Caco-2 (cell line): ENCODE measurements at places on chromosomes 1 and 21. TPM values are rescaled to one million over a fixed set of nuclear protein-coding genes. Genes with fewer than 3 reads are reported as not detected.

RBP7 gene
- 10.3 and 11.7 TPM in 2 replicates for total RNA-seq

GRCh38 chr1:3459051-3459908, 4.8 kb downstream of the ARHGEF16 start:
- no peaks in the 10 kb centered on the region for H3K27me3 ChIP-seq
- DNase-seq: peak; percentile 56
- H3K27ac ChIP-seq: peak overlapping the region; percentile 97
- H3K4me1 ChIP-seq: peaks cover 65% of the 10 kb centered on the region
- H3K36me3 ChIP-seq: no peaks in the 10 kb centered on the region; the same call in none of the 2 replicates

DNA sequence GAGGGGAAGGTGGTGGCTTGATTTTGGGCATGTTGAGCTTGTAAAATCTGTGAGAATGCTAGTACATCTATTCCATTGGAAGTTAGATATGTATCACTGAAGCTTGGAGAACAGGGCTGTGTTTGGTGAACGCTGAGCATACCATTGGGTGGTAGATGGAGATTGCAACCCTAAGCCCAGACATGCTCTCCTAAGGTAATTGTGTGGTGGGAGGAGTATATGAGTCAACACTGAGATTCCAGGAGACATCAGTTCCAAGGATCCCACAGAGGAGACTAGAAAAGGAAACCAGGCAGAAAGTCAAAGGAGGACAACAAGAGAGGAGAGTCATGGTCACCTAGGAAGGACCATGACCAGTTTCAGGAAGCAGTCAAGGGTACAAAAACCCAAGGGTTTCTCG, 60.4 kb downstream of the KIF21B start:
- no peaks in the 10 kb centered on the region for H3K36me3 ChIP-seq
- H3K27ac ChIP-seq: no peak overlapping the region
- H3K4me3 ChIP-seq: no peak overlapping the region
- no peak for DNase-seq
- H3K4me1 ChIP-seq: no peaks in the 10 kb centered on the region

DNA sequence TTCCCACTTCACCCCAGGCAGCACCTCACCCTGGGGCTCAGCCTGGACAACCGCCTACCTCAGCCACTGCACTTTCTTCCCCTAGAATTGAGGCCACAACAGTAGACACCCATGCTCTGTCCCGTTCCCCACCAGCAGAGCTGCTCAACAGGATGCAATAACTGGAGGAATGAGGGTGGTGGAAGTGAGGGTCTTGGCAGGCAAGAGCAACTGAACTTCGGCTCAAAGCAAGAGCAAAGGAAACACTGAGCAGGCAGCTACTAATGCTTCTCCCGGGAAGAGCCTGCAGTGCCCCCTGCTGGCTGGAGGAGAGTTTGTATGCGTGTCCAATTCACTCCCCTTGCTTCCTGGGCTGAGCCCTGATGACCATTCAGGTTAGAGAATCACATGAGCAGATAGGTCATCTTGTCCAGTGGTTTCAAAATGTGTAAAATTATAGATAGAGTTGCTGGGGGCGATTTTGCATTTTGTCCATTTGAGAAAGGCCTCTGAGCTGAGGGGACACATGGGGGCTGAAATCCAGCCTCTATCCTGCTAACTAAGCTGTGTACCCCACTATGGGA, 13.9 kb downstream of the NT5C1A start:
- no peaks in the 10 kb centered on the region for H3K27me3 ChIP-seq
- no peaks in the 10 kb centered on the region for H3K4me1 ChIP-seq

GRCh38 chr1:235917267-235917811, 50.6 kb upstream of the LYST start:
- peaks cover 17% of the 10 kb centered on the region for H3K4me1 ChIP-seq
- no peaks in the 10 kb centered on the region for H3K27me3 ChIP-seq
- H3K27ac ChIP-seq: no peak overlapping the region
- no peaks in the 10 kb centered on the region for H3K36me3 ChIP-seq
- DNase-seq: no peak

DNA sequence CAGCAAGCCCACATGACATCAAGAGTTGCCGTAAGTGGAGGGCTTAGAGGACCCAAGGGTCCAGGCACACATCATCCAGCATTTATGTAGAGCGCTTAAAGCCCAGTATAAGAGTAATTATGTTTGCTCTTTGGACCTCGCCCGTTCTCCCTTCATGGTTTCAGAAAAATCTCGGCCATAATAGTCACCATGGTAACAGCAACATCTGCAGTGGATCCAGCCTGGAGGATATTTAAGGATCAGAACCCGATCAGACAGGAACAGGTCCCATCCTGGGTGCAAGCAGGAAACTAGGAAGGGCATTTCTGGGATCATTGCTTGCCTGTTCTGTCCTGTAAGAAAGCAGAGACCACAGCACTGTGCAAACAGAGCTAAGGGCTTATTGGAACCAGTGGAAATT, 89.9 kb upstream of the KAZN start:
- no peaks in the 10 kb centered on the region for H3K4me1 ChIP-seq
- H3K4me3 ChIP-seq: no peak overlapping the region
- no peaks in the 10 kb centered on the region for H3K27me3 ChIP-seq
- H3K27ac ChIP-seq: no peak overlapping the region
- DNase-seq: no peak

DNA sequence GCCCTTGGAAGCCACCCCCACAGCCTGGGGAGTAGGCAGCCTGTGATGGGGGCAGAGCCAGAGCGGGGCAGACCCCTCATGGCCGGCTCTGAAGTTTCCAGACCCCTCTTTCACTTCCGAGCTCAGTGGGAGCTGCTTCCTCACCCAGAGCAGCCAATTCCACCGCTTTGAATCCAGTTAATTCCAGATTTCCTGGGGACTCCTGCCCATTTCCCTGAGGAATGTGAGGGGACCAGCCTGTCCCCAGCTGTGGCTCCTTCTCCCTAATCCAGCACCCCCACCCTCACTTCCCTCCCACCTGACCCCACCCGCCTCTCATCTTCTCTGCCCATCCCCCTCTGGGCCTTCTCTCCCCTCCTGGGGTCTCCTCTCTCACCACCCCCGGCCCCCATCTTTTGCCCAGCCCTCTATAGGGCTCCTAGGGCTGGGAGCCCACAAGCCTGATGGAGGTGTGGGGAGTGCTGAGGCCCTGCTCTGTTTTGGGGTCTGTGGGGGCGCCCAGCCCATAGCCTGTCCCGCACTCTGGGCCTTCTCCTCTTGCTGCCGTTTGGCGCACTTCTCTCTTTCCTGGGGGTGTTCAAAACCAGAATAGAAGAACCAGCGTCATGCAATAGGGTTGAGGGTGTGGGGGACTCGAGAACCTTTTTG, 26.2 kb upstream of the TNFRSF1B start:
- no peaks in the 10 kb centered on the region for H3K27me3 ChIP-seq
- no peak for DNase-seq
- no peak overlapping the region for H3K27ac ChIP-seq
- H3K4me3 ChIP-seq: no peak overlapping the region

LRRIQ3 gene
- total RNA-seq: 0.16 and 0.23 TPM in 2 replicates

- DNase-seq: no peak
- H3K27me3 ChIP-seq: no peaks in the 10 kb centered on the region
- no peaks in the 10 kb centered on the region for H3K36me3 ChIP-seq
Observed at GRCh38 chr1:63319046-63320021, 3.0 kb upstream of the FOXD3 start.

AMY2A gene
- total RNA-seq: not detected in 2 replicates

POLR3C gene
- total RNA-seq: 48.0 and 48.8 TPM in 2 replicates

- H3K4me3 ChIP-seq: no peak overlapping the region
- H3K27ac ChIP-seq: no peak overlapping the region
- H3K4me1 ChIP-seq: no peaks in the 10 kb centered on the region
Observed at GRCh38 chr1:70025846-70026245, 179.5 kb downstream of the LRRC40 start.

DNA sequence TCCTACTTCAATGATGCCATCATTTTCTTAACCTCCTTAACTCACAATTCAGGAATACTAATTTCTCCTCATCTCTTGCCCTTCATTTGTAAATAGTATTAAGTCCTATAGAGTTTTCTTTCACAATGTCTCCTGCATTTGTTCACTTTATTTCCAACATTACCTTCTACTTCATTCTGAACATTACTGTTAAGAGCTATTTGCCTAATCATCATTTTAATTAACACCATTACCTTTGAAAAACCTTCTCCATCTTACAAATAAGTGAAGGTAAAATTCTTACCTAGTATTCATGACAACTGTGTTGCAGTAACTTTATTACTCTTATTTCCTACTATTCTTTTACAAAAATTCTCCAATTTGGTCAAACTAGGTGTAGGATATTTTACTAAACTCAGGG, 137.7 kb downstream of the COQ8A start:
- H3K36me3 ChIP-seq: no peaks in the 10 kb centered on the region
- H3K4me3 ChIP-seq: no peak overlapping the region

- H3K27me3 ChIP-seq: no peaks in the 10 kb centered on the region
- H3K36me3 ChIP-seq: no peaks in the 10 kb centered on the region
- no peak overlapping the region for H3K4me3 ChIP-seq
- no peak overlapping the region for H3K27ac ChIP-seq
Observed at GRCh38 chr1:198848206-198848605, 209.4 kb downstream of the PTPRC start.

DNA sequence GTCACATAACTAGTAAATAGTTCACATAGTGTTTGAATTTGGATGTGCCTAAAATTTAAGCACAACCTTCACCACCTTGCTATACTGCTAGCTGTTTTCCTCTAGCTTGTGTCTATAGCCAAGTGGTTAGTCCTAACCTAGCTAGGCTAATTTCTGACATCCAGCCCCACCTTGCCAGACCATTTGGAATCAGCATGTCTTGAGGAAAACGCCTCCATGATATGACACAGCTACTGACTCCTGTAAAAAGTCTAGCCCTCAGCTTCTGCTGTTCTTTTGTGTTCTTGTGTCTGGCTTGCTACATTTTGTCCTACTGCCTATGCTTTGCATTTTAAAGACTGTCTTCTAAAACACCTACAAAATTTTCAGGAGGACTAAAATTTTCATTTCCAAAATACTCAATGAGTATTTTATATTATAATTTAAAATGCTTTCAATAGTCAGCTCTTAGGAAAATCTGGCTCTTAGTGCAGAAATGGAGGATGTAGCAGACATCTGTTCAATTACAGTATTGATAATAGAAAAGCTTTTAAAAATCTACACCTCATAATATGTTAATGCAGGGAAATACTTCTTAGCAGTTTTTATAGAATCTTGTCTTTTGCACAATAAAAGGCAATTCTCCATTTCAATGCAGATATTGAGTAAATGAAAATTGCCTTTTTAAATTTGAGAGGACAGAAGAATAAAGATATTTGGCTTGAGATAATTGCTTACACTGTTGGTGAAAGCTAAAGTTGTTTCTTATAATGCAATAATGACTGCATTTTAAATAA, 160.8 kb upstream of the APP start:
- no peaks in the 10 kb centered on the region for H3K36me3 ChIP-seq
- H3K4me3 ChIP-seq: no peak overlapping the region
- H3K27ac ChIP-seq: no peak overlapping the region
- no peak for DNase-seq
- H3K27me3 ChIP-seq: no peaks in the 10 kb centered on the region
- H3K4me1 ChIP-seq: no peaks in the 10 kb centered on the region

DNA sequence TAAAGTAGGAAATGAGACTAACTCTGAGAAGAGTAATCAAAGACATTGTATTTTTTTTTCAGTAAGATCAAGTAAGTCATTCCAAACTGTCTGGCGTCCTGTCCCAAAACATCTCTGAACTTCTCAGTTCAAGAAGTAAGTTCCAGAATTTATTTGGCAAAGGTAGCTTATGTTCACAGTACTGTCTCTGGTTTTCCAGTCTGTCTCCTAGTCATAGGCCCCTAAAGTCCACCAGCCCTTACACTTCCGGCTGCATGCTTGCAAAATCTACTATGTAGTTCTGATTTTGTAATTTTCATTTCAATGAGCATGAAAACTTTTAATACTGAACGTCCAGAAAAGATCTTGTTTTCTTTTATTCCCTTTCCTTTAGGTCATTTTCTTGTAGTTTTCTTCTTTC, 61.4 kb upstream of the S1PR1 start:
- no peak overlapping the region for H3K4me3 ChIP-seq
- no peaks in the 10 kb centered on the region for H3K4me1 ChIP-seq
- H3K27ac ChIP-seq: no peak overlapping the region
- no peaks in the 10 kb centered on the region for H3K36me3 ChIP-seq

GRCh38 chr1:229661022-229661877, 35.2 kb downstream of the URB2 start:
- H3K27me3 ChIP-seq: no peaks in the 10 kb centered on the region
- H3K27ac ChIP-seq: no peak overlapping the region
- H3K36me3 ChIP-seq: no peaks in the 10 kb centered on the region
